ENCODE measurements at places on chromosomes 2 and 18.

DNA sequence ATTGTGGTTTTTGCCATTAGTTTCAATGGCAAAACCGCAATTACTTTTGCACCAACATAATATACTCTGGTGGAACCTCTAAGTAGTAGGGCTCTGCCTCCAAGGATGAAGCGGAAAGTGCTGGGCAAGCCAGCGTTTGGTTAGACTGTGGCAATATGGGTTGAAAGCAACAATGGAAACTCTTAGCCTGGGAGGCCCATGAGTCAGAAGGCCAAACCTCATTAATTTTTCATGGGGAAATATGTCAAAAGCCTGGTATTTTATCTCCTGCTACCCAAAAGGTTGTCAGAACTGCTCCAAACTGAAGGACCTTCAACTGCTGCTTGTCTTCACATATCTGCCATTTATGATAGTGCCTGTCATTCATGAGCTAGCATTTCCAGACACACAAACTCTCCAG, 179.1 kb upstream of the CYP26B1 start:
- peak; percentile 57 for DNase-seq

- peak; percentile 87 for DNase-seq
These were observed 127.3 kb downstream of the DNER start for GRCh38 chr2:229586746-229587705.

- no peak for DNase-seq
These were observed 4.4 kb downstream of the MAP4K3 start for GRCh38 chr2:39432701-39433100.

DNA sequence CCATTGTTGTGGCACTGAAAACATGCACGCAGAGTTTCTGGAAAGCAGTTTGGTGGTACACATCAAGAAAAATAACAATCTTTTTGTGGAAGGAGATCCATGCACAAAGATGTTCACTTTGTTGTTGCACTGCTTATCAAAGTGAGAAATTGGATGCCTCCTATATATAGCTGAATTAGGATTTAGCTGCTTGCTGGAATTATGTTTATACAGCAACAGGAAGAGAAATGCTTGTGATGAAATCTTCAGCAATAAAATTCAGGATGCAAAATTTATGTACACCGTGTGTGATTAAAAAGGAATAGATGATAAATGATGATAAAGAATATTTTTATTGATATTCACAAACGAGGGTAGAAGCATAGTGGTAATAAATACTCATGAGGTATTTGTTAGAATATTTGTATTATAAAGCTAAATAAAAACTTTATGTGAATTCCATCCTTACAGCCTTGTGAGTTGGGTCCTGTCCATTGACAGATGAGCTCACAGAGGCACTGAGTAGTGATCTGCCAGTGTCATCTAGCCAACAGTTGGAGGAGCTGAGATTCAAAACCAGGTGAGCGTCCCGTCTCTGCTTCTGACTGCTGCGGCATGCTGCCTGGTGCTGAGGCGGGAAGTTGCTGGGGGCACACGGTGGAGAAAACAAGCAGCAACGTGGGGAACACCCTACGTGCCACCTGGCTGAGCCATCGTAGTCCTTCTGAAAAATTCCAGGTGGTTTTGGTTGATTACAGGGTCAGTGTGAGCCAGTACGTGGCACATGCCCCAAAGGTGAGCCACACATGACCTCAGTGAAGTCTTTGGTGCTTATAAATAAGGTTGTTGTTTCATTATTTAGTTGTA, 80.2 kb downstream of the ASAP2 start:
- DNase-seq = no peak

DNA sequence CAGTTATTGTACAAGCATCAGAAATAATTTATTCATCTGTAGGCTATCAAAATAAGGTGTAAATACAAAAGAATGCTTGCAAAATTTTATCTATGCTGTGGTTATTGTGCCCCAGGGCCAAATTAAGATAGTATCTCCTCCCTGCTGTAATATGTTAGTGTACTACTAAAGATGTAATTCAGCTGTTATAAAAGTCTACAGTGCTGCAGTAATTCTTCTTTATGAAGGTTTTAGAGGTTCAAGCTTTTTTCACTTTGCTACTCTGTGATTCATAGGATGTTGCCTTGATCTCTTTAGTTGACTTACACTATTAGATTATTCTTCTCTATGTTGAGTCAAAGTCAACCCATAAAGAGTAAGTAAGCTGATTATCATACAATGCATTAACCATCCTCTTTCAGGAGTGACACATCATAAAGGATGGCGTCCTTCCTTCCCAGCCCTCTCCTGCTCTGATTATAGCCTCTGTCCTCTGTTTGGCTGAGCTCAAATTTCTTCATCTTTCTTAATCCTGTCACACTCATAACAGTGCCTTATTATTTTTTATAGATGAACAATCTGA, 29.3 kb upstream of the DYNAP start:
- no peak for DNase-seq

DNA sequence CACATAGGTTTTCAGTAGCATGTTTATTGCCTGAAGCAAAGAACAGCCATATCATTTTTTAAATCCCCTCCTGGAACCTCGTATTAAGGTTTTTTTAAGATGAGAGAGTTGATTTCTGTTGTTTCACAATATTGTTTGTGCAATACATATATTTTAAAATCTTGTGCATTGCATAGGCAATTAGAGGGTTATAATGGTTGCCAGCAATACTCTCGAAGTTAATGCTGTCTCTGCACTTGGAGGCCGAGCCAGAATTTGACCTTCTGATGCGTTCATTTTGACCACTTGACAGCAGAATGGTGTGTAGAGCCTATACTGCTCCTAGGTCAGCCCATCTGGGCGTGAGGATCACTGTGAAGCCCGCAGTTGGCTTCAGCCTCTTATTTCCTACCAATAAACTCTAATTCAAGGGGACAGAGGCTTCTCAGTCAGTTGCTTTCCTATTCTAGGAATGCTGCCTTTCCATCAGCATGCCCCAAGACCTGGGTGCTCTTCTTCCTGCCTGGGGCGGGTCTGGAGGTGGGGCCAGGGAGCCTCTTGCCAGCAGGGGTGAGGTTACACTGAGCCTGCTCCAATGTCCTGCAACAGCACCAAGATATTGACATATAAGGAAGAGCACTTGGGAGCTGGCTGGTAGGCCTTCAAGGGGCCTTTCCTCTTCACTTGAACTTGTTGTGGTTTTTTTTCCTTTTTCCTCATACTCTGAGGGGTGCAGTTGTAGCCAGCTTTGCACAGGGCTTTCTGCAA, 91.4 kb upstream of the BCL2L11 start:
- DNase-seq = no peak

DNA sequence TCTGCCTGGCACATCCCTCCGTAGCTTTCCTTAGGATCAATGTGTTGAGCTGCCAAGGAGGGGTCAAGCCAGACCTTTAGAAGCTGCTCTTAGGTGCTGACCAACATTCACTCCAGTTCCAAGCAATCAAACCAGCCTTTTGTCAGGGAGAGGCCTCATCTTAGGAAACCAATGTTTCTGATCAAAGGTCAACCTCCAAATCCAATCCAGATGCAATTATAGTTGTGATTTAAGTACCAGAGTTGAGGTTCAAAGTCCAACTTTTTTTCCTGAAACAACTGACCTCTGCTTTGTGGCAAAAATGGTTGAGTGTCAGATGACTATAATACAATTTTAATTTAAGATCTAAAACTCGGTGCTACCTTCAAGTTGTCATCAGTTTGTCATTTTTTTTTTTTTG, 303.4 kb downstream of the ALK start:
- no peak for DNase-seq

GRCh38 chr2:16152928-16153753, 212.8 kb downstream of the MYCN start:
- DNase-seq = no peak

DNA sequence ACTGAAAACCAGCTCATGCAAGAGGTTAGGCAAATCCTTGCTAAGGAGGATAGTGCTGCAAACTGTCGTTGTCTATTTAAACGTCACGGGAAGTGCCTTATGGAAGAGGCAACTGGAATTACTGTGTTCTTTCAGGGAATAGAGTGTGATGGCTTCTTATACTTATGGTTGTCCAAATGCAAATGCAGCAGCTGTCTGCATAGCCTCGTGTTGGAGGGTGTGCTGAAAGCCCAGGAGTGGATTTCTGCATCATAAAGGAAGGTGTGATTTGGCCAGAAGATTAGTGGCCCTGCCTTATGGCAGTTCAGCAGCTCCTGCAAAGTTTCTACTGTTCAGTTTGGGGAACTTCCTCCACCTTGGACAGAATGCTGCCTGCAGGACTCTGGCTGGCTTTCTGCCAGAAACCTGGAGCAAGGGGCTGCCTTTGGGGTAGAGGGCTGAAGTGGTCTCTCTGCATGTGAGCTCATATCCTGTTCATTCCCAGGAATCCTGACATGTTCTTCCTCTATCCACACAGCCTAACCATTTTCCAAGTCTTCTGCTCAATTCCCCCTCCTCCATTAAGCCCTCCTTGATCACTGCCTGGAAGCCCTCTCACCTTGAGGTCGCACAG, 321.2 kb upstream of the CXCR4 start:
- DNase-seq = no peak

- DNase-seq = no peak
These were observed 15.3 kb upstream of the CREG2 start for GRCh38 chr2:101402630-101403029.

DNA sequence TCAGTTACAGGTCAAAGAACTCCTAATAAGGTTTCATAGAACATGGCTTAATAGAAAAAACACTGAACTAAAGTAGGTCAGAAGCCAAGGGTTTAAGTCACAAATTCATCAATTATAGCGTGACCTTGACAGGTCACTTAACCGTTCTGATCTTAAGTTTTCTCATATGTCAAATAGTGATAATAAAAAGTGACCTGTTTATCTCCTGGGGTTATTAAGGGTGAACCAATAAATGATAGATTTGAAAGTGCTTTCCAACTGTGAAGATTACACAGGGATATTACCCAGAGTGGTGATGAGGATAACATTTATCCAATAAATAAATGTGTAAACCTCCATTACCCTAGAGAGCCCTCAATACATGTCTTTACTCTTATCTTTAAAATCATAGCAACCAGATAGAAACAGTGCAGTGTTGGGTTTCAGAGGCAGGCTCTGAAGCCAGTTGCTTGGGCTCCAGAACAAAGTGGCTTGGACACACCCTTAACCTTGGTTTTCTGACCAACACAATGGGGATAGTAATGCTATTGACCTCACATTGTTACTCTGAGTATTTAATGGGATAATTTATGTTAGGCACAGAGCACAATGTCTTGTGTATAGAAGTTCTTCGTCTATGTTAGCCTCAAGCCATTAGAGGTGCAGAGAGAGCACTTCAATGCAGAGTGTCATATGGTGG, 48.6 kb downstream of the KLHL14 start:
- DNase-seq = no peak

Measured in fibroblast of the aortic adventitia (primary cell).